GM12865 (cell line): ENCODE measurements at places on chromosomes 16 and 17.
A peak's percentile ranks its signal among the peaks of the same experiment; 100 is the strongest.

DNA sequence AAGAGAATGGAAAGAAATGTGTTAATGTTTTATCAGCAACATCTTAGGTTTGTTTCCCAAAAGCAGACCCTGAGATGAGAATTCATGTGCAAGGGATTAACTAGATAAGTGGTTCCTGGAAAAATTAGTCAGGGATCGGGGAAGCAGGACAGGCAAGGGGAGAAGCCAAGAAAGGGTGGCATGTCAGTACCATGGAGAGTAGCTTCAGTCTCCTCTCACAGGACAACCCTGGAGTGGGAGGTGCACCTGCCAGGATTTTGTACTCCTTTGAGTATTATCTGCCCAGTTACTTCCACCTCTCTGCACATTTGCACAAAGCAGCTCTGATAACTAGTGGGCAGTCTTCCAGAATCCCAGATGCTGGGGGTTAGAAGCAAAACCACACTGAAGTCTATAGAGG, 117.0 kb downstream of the RGS9 start:
- DNase-seq = no peak

DNA sequence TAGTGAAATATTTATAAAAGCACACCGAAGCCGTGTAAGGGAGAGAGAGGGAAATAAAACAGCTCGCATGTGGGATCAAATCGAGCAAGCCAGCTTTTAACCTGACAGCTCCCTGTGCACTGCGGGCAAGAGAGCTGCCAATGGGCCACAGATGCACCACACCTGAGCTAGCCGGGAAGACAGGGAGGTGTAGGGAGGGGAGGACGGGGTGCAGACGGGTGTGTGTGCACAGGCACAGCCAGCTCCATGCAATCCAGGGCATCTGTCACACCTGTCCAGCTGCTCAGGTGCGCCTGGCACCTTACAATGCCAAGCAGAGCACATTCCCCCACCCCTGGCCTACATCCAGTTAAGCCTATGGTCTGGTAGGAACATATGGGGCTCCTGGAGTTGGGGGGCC, 70.0 kb downstream of the C16orf78 start:
- DNase-seq = no peak

DNA sequence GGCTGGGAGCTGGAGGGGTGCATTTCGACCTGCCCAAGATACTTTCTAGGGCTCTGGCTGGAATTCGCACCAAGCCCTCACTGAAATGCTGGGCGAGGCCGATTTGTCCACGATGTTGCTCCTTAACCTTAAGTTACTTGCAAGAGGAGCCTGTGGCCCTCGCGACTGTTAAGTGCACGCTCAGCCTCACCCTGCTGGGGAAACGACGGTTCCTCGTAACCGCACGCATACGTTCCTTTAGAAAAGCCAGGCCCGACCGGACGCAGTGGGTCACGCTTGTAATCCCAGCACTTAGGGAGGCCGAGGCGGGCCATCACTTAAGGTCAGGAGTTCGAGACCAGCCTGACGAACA, 607 bp upstream of the NCOR1 start:
- DNase-seq = peak; percentile 87

DNA sequence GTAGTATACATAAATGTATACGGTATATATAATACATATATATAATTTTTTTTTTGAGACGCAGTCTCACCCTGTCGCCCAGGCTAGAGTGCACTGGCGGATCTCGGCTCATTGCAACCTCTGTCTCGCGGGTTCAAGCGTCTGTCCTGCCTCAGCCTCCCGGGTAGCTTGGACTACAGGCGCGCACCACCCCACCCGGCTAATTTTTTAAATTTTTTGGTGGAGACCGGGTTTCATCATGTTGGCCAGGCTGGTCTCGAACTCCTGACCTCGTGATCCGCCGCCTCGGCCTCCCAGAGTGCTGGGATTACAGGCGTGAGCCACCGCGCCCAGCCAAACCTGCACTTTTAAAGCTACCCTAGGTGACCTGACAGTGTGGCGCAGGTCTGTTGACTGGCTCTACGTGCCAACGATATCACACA, 745 bp downstream of the PAM16 start:
- DNase-seq = no peak

DNA sequence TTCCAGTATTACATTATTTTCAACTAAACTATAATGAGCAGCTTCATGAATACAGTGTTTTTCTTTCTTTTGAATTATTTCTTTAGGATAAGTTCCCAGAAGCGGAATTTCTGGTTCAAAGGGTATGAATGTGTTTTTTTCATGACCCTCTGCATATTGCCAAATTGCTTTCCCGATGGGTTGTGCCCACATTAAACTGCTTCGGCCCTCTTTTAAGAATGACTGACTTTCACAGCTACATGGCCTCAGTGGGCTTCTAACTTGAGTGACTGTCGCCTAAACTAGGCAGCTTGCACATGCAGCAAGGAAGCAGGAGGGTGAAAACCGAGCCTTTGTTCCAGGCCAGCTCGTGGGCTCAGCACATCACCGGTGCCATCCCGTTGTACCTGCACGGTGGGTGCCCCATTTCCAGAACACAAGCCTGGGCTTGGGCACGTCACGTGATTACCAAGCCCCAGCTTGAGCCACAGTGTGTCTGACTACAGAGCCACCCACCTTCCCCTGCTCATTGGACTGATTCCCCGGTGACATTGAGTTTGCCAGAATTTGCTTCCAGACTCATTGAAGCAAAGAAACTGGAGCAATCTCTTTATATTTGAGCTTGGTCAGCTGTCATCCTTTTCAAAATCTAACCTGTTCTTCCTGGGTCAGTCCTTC, 112.8 kb downstream of the CLEC16A start:
- DNase-seq = no peak
